ENCODE measurements at places on chromosomes 4 and X.

- DNase-seq, result no peak
These were observed 38.0 kb downstream of the CRMP1 start for GRCh38 chr4:5854929-5855328.

GRCh38 chrX:3307881-3308280 lies 38.6 kb downstream of the MXRA5 start:
- no peak for DNase-seq

DNA sequence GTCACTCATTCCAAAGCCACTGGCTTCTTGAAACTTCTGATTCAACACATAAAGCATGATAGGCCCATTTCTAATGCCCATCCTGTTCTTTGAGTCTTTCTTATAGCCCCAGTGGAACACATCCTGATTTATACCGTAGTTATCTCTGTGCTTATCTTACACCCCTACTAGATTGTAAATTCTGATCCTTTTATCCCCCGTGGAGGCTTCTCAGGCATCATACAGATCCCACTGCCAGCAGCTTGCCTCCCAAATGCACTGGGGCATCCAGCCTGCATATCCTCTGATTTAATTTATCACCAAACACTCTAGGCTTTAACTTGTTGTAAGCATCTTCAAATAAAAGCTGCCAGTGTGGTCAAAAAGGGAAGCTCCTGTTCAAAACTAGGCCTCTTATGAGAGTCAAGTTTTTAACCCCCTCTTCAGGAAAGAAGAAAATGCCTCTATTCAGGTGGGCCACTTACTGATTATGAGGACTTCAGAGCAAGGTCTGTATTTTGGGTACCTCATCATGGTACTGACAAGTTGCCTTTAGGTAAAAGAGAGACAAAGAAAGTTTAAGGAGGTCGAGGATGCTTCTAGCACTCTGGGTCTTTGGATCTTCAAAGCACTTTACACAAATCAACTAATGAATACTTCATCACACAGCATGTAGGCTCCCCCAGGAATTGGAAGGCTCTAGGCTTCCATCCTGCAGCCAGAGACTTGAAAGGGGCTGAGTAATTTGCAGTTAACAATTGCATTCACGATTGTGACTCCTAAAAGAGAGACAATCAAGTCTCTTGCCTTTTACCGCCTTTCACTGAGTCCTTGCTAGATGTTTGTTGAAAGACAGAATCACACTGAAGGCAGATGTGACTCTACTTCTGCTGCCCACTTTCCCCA lies 95.8 kb upstream of the LDB2 start:
- DNase-seq, result no peak

- no peak for DNase-seq
These were observed 78.4 kb downstream of the REPS2 start for GRCh38 chrX:17024886-17025285.

DNA sequence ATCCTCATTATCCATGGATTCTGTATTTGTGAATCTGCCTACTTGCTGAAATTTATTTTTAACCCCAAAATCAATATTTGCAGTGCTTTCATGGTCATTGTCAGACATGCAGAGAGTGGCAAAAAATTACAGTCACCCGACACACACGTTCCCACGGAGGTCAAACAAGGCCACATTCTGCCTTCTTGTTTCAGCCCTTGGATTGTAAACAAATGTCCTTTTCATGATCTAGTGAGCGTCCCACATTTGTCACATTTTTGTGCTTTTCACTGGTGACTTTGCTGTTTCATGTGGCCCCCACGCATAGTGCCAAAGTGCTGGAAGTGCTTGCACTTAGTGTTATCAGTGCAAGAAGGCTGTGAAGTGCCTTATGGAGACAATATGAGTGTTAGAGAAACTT lies 45.0 kb downstream of the SOD3 start:
- DNase-seq, result no peak

DNA sequence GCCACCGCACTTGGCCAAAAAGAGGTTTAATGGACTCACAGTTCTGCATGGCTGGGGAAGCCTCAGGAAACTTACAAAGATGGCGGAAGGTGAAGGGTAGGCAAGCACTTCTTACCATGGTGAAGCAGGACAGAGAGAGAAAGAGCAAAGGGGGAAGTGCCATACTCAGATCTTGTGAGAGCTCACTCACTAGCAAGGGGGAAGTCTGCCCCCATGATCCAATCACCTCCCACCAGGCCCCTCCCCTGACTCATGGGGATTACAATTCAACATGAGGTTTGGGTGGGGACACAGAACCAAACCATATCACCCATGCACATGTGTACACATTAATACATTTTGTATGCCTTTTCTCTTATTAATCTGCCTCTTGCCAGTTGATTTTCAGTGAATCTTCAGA lies 77.2 kb upstream of the HSD17B10 start:
- DNase-seq, result no peak

- DNase-seq, result no peak
These were observed 292.9 kb downstream of the PRDM5 start for GRCh38 chr4:120629546-120630108.

- DNase-seq, result no peak
These were observed 167.4 kb downstream of the GABRB1 start for GRCh38 chr4:47198791-47199190.

- no peak for DNase-seq
These were observed 153.9 kb upstream of the GPC4 start for GRCh38 chrX:133569217-133569616.

DNA sequence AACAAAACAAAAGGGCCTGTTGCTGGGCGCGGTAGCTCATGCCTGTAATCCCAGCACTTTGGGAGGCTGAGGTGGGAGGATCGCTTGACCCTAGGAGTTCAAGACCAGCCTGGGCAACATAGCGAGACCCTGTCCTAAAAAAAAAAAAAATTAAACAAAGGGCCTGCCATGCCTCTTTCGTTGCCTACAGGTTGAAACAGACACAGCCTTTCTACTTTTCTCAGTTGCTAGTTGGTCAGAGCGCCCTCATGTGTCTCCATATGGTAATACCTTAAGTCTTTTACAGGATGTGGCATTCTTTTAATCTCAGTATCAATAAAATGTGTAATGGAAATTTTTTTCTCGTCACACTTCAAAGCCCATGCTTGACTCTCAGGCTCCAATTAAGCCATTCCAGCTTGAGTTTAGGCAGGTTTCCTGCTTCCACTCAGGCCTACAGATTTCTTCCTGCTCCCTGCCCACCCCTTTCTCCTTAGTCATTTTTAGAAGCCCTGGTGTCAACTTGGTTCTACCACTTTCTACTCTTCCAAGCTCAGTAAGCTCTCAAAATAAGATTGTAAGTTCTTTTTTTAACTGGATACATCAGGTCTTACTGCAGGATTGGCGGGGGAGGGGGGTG lies 4.6 kb upstream of the SOWAHD start:
- peak; percentile 10 for DNase-seq

GRCh38 chr4:38177035-38177546 lies 216.9 kb downstream of the PTTG2 start:
- no peak for DNase-seq

DNA sequence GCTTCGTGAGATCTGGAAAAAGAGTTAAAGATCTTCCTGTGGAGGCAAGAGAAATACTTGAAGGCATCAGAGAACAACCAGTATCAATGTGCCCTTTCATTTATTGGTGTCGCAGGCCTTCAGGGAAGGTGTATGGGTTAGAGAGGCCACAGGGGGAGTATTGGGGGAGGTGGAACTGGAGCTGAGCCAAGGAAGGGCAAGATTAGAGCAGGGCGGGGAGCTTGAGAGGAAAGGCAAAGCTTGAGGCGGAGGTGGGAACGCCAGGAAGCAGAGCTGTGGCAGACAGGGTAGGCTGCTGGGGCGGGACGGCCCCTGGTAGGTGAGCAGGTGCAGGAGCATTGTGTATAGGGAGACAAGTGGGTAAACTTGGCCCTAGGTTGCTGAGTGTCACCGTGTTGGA lies 329.9 kb downstream of the ARHGAP10 start:
- DNase-seq, result no peak

GRCh38 chr4:166977596-166977995 lies 256.7 kb downstream of the SPOCK3 start:
- DNase-seq, result no peak

DNA sequence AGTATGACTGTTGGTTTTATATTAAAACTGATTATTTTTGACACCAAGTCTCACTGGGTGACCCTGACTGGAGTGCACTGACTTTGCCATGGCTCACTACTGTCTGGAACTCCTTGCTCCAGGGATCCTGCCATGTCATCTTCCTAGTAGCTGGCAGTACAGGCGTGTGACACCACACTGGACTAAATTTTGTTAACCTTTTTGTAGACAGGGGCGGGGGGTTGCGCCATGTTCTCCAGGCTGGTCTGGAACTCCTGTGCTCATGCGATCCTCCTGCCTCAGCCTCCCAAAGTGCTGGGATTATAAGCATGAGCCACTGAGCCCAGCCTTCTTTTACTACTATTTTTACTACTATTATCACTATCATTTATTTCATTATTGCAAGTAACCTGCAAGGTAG lies 8.9 kb downstream of the XAGE1A start:
- no peak for DNase-seq

DNA sequence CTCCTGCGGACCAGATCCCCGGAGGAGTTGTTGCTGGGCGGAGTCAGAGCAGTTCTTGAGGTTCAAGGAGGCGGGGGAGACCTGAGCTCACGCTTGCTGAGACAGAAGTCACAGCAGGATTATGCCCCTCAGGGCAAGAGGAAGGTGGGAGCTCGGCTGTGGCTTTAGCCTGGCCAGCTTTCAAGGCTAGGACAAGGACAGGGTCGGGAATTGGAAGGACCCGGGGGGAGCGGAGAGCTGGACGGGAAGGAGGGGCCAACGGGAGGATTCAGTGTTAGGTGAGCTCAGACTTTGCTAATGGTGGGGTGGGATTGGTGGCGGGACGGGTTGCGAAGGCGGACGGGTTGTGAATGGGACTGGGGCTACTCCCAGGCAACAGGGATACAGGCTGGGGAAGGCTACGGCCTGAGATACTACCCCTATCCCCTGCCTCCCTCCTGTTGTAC lies at the start of gene RIBC1:
Gene RIBC1 (plus strand): TSS at position 13 of the 446 bp plus-strand sequence. CDS start 3,404 bp downstream, outside the sequence.
- DNase-seq, result no peak

DNA sequence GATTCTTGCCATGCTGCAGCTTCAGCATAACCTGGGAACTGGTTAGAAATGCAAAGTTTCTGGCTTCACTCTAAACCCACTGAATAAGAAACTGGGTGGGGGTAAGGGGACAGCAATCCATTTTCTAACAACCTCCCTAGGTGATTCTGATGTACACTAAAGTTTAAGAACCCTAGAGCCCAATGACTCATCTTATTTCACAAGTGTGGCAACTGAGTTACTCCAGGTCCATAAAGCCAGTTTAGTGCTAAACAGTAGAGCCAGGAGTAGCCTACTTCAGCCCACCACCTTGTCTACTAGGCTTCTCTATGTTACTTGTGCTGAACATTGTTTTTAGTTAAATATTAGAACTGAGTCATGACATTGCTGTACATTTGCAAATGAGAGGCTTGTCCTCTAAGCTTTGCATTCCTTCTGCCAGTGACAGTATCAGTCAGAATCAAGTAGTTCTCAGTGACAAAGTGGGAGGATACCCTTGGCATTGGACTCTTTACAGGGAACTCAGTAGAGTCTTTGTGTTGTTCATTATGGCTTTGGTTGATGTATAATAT lies 518.0 kb downstream of the RPA4 start:
- no peak for DNase-seq

- no peak for DNase-seq
These were observed 398.4 kb downstream of the PPP3CA start for GRCh38 chr4:100948911-100949310.

GRCh38 chr4:155703486-155704247 lies 37.0 kb downstream of the GUCY1A1 start:
- no peak for DNase-seq

GRCh38 chr4:38075370-38076152 lies 115.4 kb downstream of the PTTG2 start:
- no peak for DNase-seq

GRCh38 chr4:12555011-12555410 lies 929.1 kb downstream of the RAB28 start:
- no peak for DNase-seq

GRCh38 chr4:8072235-8072968 lies 86.2 kb downstream of the ABLIM2 start:
- DNase-seq, result no peak

DNA sequence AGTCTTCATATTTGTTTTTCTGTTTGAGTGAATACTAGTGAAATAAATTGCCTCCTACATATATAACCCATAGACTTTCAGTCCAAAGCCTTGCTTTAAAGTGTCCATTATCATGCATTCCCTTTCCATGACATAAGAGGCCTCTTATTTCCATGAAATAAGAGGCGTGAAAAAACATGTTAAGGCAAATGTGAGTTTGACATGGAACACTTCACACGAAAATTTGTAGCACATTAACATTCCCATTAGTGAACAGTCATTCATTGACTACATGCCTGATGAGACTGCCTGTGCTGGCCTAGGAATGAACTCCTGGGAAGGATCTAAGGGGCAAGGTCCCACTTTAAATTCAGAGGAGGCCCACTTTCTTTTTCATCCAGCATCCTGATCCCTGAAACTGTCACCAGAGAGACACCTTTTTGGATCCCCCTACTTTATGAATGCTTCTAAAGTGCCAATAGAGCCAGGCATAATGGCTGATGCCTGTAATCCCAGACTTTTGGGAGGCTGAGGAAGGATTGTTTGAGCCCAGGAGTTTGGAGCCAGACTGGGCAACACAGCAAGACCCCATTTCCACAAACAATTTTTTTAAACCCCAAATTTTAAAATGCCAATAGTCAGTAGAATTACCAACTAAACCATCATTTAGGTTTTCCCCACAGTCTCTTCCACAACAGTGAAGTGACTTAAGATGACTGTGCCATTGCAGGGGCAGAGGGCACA lies 6.7 kb downstream of the RTL8B start:
- no peak for DNase-seq

DNA sequence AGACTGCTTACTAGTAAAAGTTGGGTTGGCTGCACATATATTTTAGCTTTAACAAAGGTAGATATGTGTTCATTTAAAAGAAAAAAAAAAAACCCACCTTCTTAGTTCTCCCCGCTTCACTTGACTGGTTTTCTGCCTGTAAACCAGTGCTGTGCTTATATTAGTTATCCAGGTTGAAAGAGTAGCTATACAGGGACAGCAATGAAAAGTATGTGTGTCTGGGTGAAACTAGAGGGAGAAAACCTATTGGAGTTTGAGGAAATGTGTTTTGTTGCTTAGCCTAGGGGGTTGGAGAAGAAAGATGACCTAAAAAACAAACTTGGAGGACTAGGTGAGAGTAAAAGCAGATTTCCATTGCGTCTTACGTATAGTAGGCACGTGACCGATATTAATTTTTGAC lies 4.5 kb downstream of the JADE1 start:
- no peak for DNase-seq

Measured in NCI-H1092 (cell line).